ENCODE measurements at places on chromosomes 12 and 14.

GRCh38 chr12:104490850-104491249 is 34.1 kb downstream of the CHST11 start:
- DNase-seq, result no peak

- no peak for DNase-seq
These were observed 51.7 kb upstream of the RTL1 start for GRCh38 chr14:100955201-100955600.

DNA sequence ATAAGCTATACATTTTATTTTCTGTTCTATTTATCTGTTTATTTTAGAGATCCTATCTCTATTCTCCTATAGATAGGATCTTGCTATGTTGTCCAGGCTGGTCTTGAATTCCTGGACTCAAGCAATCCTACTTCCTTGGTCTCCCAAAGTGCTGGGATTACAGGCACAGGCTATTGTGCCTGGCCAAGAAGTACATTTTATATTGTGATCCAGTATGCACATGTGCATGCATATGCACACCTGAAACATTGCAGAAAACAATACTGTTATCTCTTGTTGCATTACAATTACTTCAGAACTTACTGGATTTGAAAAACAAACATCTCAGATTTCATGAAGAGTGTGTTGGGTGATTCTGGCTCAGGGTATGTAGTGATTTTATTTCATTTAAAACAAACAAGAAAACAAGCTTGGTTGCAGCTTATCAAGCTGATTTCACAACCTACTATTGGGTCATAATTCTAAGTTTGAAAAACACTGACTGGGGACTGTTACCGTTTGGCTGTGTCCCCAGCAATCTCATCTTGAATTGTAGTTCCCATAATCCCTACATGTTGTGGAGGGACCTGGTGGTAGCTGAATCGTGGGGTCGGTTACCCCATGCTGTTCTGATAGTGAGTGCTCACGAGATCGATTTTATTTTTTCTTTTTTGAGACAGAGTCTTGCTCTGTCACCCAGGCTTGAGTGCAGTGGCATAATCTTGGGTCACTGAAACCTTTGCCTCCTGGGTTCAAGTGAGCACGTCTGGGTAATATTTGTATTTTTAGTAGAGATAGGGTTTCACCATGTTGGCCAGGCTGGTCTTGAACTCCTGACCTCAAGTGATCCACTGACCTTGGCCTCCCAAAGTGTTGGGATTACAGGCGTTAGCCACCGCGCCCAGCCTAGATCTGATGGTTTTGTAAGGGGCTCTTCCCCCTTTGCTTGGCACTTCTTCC is 31.3 kb downstream of the ERC1 start:
- no peak for DNase-seq

GRCh38 chr14:79369359-79370332 is 841.7 kb downstream of the DIO2 start:
- no peak for DNase-seq

DNA sequence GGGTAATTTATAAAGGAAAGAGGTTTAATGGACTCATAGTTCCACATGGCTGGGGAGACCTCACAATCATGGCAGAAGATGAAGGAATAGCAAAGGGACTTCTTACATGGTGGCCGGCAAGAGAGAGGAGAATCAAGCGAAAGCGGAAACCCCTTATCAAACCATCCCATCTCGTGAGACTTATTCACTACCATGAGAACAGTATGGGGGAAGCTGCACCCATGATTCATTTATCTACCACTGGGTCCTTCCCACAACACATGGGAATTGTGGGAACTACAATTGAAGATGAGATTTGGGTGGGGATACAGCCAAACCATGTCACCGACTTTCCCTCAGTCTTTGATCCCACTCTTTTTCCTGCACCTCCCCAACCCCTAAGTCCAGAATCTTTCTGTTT is 12.6 kb upstream of the CTDSP2 start:
- DNase-seq, result no peak

DNA sequence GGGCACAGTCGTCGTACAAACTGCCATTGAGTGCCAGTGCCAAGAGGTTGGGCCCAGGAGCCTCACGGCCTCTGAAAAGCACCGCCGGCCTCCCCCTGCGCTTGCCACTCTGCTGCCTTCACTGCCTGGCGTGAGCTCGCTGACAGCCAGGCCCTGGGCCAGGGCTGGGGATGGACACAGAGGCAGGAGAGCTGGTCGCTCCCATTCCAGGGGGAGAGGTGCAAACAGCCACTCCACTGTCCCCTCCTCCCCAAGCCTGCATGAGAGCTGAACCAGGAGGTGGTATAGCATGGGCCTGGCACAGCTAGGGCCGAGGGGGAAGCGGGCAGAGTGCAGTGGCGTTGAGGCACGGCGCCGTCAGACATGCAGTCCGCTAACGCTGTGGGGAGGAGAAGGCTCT is 4.6 kb downstream of the ADSS1 start:
- no peak for DNase-seq

- no peak for DNase-seq
These were observed 615 bp upstream of the ASB8 start for GRCh38 chr12:48157889-48158370.

GRCh38 chr14:95920769-95921438 is 44.3 kb downstream of the TUNAR start:
- DNase-seq, result no peak

- no peak for DNase-seq
These were observed 7.1 kb upstream of the ARL1 start for GRCh38 chr12:101414533-101415119.

DNA sequence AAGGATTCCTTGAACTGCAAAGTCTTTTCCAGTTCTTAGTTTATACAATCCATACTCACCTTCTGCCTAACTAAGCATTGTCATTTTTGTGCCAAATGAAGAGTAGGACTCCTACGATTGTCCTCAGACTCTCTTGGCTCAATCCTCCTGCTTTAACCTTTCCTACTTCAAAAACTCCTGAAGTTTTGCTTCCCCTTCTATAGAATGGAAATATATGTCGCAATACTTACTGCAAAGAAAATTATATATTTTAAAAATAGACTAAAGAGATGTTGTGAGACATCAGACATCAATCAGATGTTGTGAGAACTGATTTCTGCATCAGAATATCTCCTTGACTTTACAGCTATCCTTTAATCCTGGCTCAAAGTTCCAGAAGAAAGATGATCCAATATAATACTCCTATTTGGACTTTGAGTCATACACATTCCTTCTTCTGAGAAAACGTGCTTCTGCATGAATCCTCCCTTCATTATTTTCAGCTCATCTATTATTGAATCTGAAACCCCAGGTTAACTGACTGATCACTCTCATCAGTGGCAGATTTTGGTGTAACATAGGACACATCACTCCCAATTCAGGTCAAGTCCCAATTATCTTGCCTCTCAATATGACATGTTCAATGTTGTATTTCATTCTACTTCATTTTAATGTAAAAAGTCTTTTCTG is 48.8 kb downstream of the A2M start:
- DNase-seq, result no peak

GRCh38 chr12:97300891-97301290 is 161.7 kb upstream of the RMST start:
- no peak for DNase-seq

DNA sequence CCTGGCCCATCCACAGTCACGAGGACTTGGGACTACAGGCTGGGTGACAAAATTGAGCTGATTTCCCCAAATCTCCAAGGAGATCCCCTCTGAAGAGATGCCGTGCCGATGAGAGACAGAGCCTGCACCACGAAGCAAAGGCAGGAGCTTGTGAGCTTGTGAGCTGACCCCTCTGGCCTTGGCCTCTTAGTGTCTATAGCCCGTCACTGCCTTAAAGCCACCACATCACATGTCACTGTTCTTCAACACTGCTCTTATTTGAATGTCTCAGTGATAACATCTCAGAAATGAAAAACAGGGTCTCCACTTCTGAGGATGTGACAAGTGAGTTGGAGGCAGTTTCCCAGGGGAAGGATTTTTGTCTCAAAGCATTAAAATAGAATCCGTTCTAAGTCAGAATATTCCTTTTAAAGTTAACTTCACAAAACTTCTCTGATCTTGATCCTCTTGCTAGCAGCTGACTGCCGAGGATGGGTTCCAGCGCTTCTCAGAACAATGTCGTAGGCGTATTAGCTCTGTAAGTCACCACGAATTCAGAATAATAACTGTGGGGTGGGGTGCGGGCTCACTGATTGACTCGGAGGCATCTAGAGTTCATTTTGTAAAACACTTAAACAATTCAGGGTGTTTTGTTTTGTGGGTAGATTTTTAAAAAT is 37.5 kb downstream of the CHST11 start:
- DNase-seq, result no peak

DNA sequence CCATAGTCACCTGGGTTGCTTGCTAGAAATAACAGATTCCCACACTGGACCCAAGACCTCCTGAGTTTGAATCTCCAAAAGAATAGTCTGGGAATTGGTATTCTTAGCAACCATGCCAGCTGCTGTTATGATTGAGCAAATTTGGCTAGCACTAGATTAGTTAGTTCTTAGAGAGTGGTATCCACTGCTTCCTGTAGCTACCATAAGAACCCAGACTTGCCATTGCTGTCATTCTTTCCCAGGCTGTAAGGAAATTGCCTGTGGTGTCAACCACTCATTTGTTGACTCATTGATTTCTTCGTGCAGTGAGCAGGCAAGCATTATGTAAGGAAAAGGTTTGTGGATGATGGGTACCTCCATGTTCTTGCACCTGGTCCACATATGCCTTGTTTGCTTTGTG is 201.8 kb upstream of the RGS6 start:
- DNase-seq, result no peak

DNA sequence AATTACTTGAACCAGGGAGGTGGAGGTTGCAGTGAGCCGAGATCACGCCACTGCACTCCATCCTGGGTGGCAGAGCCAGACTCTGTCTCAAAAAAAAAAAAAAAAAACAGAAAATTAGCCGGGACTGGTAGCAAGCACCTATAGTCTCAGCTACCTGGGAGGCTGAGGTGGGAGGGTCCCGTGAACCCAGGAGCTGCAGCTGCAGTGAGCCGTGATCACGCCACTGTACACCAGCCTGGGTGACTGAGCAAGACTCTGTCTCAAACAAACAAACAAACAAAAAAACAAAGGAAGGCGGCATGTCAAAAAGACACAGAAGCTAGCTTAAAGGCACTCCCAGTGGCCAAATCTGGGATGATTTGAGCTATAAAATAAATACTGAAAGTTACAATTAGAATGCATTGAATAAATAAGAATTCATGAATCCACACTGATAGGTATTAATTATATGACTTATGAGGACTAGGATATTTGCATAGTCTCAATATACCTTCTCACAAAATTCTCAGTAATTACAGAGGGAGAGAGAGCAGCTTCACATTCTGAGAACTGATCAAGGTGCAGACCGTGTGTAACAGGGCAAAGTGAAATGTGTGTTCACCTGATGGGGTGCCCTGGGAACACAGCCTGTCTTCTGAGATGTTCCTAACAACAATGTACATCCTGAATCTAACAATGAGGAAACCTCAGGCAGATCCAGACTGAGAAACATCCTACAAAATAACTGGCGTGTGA is 42.7 kb upstream of the GPR132 start:
- DNase-seq, result no peak

DNA sequence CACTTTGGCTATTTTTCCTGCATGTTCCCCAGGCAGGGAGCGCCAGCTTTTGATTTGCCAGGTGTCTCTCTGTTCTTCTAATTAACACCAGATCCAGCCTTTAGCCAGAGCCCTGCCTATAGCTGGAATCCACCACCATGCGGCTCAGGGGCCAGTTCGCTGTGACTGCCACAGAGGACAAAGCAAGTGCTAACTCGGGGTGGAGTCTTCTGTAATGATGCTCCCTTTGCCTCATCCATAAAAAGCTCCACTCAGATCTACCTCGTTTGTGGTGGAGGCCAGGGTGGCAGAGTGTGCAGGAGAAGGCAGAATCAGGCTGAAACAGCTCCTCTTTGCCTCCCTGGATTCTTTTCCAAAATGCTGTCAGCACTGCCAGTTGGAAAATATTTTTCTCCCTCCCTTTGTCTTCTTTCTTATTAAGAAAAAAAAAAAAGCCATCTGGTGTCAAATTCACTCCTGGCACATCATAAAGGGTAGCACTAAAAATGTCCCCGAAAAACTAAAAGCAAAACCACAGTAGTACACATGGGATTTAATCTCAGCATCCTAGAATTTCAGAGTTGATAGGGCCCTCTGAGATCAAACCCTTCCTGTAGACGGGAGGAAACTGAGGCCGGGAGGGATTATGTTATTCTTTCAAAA is 18.0 kb upstream of the CTDSP2 start:
- DNase-seq, result no peak

DNA sequence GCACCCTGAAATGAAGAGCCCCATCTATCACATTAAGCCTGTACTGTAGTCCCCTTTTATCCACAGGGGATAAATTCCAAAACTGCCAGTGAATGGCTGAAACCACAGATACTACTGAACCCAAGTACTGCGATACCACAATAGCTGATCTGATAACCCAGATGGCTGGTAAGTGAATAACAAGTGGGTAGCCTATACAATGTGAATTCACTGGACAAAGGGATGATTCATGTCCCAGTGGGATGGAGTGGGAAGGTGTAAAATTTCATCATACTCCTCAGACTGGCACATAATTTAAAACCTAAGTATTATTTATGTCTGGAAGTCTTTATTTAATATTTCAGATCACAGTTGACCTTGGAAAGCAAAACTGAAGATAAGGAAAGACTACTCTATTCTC is 201.3 kb downstream of the GPHN start:
- DNase-seq, result no peak

DNA sequence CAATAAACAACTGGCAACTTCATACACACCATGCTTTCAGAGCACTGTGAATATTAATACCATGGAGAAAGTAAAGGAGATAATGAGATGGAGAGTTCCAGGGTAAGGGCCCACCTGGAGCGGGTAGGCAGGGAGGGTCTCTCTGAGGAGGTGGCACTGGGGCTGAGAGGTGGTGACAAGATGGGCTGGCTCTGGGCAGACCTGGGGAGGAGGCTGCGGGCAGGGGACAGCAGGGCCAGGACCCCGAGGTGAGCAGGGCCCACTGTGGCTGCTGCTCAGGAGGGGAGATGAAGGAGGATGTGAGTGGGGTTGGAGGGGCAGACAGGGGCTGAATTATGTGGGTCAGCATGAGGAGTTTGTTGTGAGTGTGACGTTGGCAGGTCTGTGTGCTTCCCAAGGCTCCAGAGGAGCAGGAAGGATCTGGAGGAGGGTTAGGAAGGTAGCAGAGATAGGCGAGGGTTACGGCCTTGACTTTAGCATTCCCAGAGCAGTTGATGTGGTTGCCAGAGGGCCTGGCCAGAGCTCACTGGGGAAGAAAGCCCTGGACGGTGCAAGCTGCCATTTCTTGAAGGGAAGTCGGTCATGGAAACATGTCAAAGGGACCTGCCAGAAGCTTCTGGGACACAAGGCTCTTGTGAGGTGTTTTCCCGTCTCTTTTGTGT is 88.2 kb downstream of the CACNA1C start:
- no peak for DNase-seq

GRCh38 chr12:12212769-12213168 is 54.1 kb downstream of the LRP6 start:
- DNase-seq, result no peak

Data from SHP77 treated with DMSO at 0.1 percent for 48 hours (cell line).